ENCODE measurements at places on chromosomes 13 and 19. TPM values are rescaled to one million over a fixed set of nuclear protein-coding genes. Genes with fewer than 3 reads are reported as not detected.

PRODH2 gene
- 5.5 TPM for total RNA-seq

RNF17 gene
- not detected for total RNA-seq

MARCHF2 gene
- 77.0 TPM for total RNA-seq

VWA8 gene
- 27.2 TPM for total RNA-seq

SERP2 gene
- not detected for total RNA-seq

ZNF99 gene
- 13.2 TPM for total RNA-seq

KLK15 gene
- 1.2 TPM for total RNA-seq

OR4F17 gene
- 6.7 TPM for total RNA-seq

SPINT2 gene
- 113 TPM for total RNA-seq

HAUS8 gene
- 7.5 TPM for total RNA-seq

CLEC17A gene
- total RNA-seq, result not detected
